Endothelial cell of umbilical vein (primary cell): ENCODE measurements at places on chromosomes 2 and 18. TPM values are rescaled to one million over a fixed set of nuclear protein-coding genes. Genes with fewer than 3 reads are reported as not detected.
A peak's percentile ranks its signal among the peaks of the same experiment; 100 is the strongest.

DNA sequence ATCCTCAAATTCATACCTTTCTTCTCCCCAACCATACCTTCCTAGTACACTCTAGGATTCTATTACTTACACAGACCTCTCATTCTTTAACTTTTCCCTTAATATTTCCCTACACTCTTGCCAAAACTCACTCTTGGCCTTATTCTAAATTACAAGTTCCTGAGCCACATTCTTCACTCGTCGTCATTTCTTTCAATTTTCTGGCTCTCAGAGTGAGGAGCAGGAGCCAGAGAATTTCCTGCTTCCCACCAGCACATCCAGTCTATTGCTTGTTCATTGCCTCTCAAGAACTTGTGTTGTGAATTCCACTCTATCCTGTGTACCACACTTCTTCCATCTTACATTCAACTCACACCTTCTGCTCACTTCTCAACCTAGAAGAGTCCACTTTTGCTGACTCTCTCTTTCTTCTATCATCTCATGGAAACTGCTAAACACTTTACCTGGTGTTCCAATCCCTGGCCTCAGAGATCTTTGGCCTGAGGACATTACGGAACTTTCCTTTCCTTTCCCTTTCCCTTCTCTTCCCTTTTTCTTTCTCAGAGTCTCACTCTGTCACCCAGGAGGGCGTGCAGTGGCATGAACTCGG is 171.6 kb downstream of the PLCL1 start:
- no peak overlapping the region for H3K4me3 ChIP-seq
- H3K36me3 ChIP-seq = no peaks in the 10 kb centered on the region
- no peaks in the 10 kb centered on the region for H3K27me3 ChIP-seq

DNA sequence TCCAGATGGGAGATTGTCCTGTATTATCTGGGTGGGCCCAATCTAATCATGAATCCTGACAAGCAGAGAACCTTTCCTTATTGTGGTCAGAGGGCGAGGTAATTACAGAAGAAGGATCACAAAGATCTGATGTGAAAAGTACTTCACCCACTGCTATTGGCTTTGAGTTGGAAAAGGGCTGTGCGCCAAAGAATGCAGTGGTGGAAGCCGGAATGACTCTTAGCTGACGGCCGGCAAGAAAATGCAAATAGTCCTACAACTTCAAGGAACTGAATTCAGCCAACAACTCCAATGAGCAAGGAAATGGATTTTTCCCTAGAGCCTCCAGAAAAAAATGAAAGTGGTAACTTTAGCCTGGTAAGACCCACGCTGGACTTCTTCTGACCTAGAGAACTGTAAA is 67.3 kb downstream of the CTNNA2 start:
- no peak overlapping the region for H3K27ac ChIP-seq
- no peaks in the 10 kb centered on the region for H3K36me3 ChIP-seq
- DNase-seq = no peak
- no peaks in the 10 kb centered on the region for H3K27me3 ChIP-seq

GRCh38 chr2:10412380-10412779 is 35.7 kb downstream of the ODC1 start:
- peak; percentile 42 for DNase-seq
- H3K4me1 ChIP-seq = peaks cover 17% of the 10 kb centered on the region
- H3K4me3 ChIP-seq = no peak overlapping the region
- H3K27ac ChIP-seq = no peak overlapping the region

DNA sequence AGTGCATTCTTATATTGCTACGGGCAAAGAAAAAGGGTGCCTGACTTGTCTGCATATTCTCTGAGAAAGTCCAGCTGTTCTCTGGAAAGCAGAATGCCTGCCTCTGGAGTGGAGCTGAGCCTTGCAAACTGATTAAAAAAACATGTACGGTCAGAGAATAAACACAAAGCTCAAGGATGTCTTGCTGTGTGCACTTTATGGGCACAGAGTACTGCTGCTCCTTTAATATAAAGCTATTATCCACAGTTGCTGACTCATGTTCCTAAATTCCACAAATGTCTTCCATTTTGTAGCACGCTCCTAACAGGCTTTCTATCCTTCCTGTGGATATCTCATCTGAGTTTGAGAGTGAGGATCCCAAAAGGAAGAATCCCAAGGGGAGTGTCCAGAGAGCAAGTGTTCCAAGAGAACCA is 229.0 kb downstream of the MREG start:
- peaks cover 7% of the 10 kb centered on the region for H3K36me3 ChIP-seq
- no peak overlapping the region for H3K27ac ChIP-seq
- no peak overlapping the region for H3K4me3 ChIP-seq
- no peak for DNase-seq
- H3K4me1 ChIP-seq = no peaks in the 10 kb centered on the region

DNA sequence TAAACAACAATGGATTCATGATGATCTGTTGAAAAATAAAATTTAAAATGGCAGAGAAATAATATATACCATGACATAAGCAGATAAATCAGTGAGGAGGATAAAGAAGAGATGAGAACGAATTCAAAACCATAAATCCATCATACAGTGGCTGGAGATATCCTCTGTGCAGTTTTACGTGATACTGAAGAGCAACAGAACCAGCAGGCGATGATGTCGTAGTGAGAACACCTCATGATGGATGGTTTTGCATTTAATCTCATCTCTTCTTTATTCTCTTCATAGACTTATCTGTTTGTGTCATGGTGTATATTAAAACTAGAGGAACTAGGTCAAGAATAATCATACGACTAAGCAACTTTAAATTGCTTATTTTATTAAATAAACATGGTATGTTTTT is 56.3 kb downstream of the TNFRSF11A start:
- no peaks in the 10 kb centered on the region for H3K27me3 ChIP-seq
- H3K36me3 ChIP-seq = peaks cover 9% of the 10 kb centered on the region

GRCh38 chr2:135494503-135494902 is 36.5 kb downstream of the ZRANB3 start:
- H3K4me1 ChIP-seq = no peaks in the 10 kb centered on the region
- no peaks in the 10 kb centered on the region for H3K27me3 ChIP-seq
- DNase-seq = no peak
- H3K4me3 ChIP-seq = no peak overlapping the region
- H3K36me3 ChIP-seq = no peaks in the 10 kb centered on the region
- no peak overlapping the region for H3K27ac ChIP-seq

DNA sequence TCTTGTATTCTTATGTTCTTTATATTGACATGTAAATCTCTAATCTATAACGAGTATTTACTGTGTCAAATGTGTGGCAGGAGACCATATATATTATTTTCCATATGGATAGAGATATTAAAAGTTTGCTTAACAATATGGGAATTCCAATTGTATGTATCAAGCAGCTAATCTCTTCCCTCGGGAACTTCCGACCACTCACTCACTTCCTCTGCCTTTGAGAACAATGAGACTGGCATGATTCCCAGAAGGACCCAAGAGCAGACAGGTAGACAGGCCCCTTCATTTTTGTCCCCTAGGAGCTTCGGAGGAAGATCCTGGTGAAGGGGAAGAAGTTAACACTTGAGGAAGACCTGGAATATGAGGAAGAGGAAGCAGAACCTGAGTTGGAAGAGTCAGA is 24.1 kb downstream of the PLCD4 start:
- peaks cover 20% of the 10 kb centered on the region for H3K4me1 ChIP-seq
- H3K27ac ChIP-seq = peak overlapping the region; percentile 78
- H3K4me3 ChIP-seq = no peak overlapping the region
- DNase-seq = peak; percentile 95

GRCh38 chr2:164967781-164968228 is 12.5 kb upstream of the SLC38A11 start:
- H3K27me3 ChIP-seq = no peaks in the 10 kb centered on the region
- H3K36me3 ChIP-seq = no peaks in the 10 kb centered on the region
- no peak overlapping the region for H3K4me3 ChIP-seq
- H3K27ac ChIP-seq = no peak overlapping the region

DNA sequence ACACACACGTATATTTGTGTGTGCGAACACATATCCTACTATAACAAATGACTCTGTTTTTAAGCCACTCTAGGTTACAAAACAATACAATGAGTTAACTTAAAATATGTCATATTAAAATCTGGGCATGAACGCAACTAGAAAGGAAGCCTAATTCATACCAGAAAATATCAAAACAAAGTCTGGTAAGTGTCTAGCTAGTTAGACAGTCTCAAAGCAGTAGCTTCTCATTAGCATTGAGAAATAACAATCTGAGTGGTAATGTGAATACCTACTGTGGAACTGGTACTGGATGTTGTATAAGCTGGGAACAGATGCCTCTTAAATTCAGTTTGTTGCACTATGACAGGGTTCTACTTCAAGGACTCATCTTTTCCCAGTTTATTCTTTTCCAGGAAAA is 32.5 kb upstream of the WIPF1 start:
- H3K4me3 ChIP-seq = no peak overlapping the region
- H3K27me3 ChIP-seq = no peaks in the 10 kb centered on the region

GRCh38 chr2:25951071-25951547 is 31.2 kb downstream of the KIF3C start:
- no peak overlapping the region for H3K4me3 ChIP-seq
- H3K27ac ChIP-seq = no peak overlapping the region
- H3K27me3 ChIP-seq = no peaks in the 10 kb centered on the region
- H3K4me1 ChIP-seq = no peaks in the 10 kb centered on the region

DNA sequence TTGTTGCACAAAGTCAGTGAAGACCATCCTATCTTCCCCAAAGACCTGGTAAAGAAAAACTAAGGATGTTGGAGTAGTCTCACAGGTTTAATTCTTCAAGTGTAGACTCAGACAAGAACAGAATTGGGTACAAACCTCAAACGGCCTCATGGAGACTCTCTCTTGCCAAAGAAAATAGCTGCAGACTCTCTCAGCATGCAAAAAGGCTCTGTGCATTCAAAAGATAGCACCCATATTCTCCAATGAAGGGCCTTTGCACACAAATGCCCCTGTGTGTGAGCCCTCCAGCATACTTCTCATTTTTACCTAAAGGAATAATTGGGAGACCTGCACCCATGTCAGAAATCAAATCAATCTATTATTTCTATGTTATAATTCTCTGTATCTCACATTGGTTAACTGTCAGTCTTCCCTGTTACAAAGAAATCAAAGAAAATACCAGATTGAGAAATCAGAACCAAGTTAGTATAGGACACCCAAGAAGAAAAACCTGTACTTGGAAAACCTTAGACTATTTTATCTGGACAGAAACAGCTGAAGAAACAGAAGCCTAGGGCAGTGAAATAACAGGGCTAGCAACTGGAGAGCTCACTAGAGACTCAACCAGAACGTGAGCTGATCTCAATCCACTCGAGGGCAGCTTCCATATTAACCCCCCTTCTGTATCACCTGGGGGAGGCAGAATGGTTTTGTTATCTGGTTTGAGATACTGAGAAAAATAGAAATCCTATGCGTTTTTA is 134.7 kb upstream of the DNAJC10 start:
- no peaks in the 10 kb centered on the region for H3K27me3 ChIP-seq
- DNase-seq = no peak
- no peak overlapping the region for H3K4me3 ChIP-seq
- no peak overlapping the region for H3K27ac ChIP-seq
- no peaks in the 10 kb centered on the region for H3K36me3 ChIP-seq

DNA sequence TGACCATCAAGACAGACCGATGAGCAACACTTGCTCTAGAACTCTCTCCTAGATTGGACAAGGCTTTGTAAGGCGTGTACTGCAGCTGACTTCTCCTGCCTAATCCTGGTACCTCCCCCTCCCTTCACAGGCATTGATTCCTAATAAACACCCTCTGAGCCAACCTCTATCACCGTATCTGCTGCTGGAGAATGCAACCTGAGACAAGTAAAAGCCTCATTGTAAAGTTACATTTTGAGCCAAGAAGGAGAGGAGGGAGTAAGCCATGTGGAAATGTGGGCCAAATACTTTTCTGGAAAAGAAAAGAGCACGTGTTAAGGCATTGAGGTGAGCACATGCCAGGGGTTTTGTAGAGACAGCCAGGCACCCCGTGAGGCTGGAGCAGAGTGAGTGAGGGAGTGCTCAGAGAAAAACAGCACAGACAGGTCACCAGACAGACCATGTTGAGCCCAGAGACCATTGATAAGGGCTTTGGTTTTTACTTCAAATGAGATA is 2.6 kb upstream of the WDFY1 start:
- no peak overlapping the region for H3K4me3 ChIP-seq
- H3K36me3 ChIP-seq = no peaks in the 10 kb centered on the region
- no peak overlapping the region for H3K27ac ChIP-seq
- peaks cover 14% of the 10 kb centered on the region for H3K4me1 ChIP-seq
- H3K27me3 ChIP-seq = no peaks in the 10 kb centered on the region

- H3K27me3 ChIP-seq = no peaks in the 10 kb centered on the region
- no peaks in the 10 kb centered on the region for H3K4me1 ChIP-seq
- no peak for DNase-seq
- no peaks in the 10 kb centered on the region for H3K36me3 ChIP-seq
- H3K27ac ChIP-seq = no peak overlapping the region
These were observed 150.9 kb upstream of the KCNH7 start for GRCh38 chr2:162989507-162989906.

- H3K4me3 ChIP-seq = no peak overlapping the region
- no peak overlapping the region for H3K27ac ChIP-seq
- H3K36me3 ChIP-seq = no peaks in the 10 kb centered on the region
These were observed 354.4 kb downstream of the MYCN start for GRCh38 chr2:16294791-16295190.

DNA sequence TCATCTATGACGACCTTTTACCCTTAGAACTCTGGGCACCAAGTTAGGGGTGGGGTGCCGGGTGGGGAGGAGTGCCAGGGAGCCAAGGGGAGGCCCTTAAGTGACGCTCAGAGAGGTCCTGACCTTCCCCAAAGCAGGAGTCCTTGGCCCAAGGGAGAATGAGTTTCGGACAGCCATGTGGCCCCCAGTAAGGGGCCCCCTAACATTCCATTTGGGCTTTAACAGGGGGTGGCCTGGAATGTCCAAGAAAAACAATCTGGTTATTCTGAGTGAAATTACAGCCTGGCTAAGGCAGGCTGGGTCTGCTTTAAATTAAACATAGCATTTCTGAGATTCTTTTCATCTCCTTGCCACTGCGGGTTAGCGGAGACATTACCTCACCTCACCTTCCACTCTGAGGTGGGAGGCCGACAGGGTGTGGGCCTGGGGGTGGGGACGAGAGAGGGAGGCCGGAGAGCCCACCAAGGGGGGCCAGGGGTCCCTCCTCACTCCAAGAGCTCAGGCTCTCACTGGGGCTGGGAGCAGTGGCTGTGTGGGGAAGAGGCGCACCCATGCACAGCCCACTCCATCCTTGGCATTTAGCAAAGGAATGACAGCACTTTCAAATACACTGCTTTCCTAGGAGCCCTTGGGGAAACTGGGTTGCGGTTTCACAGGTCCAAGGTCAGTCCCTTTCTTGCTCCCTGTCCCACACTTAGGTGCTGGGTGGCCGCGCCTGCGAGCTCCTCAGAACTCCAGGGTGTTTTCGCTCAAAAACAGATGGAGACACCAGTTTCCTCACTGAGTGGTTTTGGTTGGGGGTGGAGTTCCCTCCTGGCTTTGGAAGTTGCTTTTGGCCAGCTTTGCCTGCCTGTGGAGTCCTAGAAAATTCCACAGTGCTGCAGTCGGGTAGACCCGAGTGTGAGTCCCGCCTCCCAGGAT is 107.4 kb downstream of the POLR1A start:
- H3K4me3 ChIP-seq = no peak overlapping the region
- H3K27ac ChIP-seq = no peak overlapping the region
- H3K36me3 ChIP-seq = no peaks in the 10 kb centered on the region
- no peaks in the 10 kb centered on the region for H3K27me3 ChIP-seq

Gene CEP76
- total RNA-seq = 8.6 and 8.8 TPM in 2 replicates

Gene SCLY
- 28.6 and 32.7 TPM in 2 replicates for total RNA-seq

Gene ACMSD
- not detected in 2 replicates for total RNA-seq

Gene SNTG2
- not detected in 2 replicates for total RNA-seq

Gene ANKRD62
- total RNA-seq = not detected in 2 replicates

Gene MEIS1
- 26.3 and 26.5 TPM in 2 replicates for total RNA-seq
